Activated CD4-positive, alpha-beta T cell treated with anti-CD3 and anti-CD28 coated beads, Interleukin-2, amount 50 U/mL, for 16 hours (primary cell): ENCODE measurements at places on chromosomes 4 and X.

- no peak for DNase-seq
Observed at GRCh38 chr4:105622269-105622668, 69.8 kb downstream of the ARHGEF38 start.

DNA sequence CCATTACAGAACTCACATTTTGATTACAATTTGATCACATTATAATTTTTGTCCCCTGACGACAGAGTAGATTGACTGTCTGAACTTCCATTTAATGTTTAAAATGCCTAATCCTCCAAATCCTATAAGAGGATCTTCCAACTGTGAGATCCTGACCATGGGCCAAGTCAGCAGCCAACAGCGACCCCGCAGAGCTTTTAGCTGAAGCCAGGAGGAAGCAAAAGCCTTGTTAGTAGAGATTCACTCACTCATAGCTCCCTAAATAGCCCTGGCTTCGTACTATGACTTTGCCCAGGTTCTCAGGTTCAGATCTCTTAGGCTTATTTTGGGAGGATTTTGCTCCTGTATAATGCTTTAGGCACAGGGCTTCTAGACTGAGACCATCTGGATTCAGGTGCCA, 413.1 kb downstream of the NKX6-1 start:
- DNase-seq, result no peak

DNA sequence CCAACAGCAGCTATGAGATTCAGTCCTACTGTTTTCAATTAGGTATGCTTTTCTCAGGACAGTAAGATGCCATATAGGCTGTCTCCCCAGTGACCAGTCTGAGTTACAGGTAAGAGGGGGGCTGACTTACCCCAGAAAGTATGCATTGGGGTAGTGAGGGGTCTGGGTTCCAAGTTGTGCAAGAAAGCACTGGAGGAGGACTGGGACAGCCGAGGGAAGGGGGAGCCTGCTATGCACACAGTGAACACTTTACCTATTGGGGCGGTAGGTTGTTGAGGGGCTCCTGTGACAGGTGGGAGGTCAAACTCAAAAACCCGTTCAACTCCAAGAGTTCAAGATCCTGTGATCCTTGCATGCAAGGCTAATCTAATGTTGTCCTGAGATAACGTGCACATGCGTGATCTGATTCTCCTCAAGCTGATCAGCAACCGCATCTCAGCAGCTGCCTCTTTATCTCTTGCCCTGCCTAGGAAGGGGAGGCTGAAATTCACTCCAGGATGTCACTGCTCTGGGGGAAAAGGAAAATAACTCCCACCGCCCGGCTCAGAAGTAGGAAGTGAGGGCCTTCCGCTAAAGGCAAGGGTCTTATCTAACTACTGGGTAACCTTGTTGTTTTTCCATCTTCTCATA, 108.8 kb upstream of the KIT start:
- DNase-seq, result no peak

DNA sequence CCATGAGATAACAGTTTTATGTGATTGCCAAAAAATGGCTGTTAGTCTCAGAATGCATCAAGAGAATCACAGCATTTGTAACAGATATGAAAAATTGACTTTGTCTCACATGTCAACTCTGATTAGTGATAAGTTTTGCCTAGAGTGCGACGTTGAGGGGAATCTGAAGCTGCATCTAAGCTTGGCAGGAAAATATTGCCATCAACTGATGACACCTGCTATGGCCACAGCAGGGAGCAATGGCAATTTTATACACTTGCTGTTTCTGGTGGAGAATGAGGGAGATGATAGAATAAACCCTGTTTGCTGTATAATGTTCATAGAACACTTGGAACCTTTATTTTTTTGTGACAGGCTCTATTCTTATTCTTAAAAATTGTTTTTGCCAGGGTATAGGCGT, 205.4 kb upstream of the GNPDA2 start:
- DNase-seq, result no peak

DNA sequence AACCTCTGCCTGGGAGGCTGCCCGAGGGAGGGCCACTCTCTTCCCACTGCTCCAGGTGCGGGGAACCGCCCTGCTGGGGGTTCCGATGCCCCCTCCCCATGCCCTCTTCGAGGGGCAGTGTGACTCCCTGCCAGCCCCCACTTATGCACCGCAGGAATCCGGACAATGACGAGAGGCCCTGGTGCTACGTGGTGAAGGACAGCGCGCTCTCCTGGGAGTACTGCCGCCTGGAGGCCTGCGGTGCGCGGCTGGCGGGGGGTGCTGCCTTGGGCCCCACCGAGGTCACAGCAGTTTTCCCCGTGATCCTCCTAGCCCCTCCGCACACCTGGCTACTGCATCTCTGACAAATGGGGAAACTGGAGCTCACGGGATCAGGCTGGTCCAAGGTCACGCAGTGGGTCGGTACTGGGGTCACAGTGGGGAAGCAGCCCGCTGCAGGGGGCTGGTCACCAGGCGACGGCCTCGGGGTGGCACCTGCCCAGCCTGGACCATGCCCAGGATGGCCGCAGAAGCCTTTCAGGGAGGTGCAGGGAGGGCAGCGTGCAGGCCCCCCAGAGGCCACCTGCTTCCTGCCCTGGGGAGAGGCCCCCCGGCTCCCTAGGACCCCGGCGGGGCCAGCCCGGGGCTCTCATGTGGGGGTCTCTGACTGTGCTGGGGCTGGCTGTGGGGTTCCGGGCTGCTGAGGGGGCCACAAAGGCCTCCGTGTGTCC, 3.5 kb downstream of the HGFAC start:
- no peak for DNase-seq

DNA sequence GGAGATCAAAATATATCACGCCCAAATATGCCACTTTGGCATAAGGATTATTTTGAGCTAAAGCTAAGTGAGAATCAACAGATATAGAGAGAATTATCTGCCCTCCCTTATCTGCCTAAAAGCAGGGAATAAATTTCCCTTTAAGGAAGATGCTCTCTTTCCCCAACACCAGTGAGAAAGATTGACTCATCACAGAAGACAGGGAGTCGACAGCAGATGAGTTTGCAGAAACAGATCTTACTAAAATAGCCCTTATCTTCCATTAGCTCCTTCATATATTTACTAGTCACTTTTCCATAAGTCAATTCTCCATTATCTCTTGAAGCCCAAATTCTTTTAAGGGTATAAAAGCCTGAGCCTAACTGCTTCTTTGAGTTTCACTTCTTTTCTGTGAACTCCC, 156.6 kb downstream of the CAMK2D start:
- no peak for DNase-seq

DNA sequence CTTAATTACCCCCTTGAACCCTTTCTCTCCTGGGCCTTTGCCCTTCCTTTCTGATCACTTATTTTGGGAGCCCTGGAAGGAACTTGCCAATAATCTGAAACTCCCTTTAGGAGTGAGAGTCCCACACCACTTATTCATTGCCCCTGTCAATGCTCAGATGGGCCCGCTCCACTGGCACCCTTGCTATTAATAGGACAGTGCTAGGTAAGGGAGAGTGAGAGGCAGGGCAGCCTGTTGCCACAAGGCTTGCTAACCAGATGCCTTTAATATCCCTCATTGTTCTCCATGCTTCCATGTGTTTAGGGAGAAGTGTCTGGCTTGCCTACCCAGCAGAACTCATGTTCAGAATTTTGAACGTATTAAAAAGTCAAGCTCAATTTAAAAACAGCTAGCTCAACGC, 1.7 kb upstream of the NHS start:
- no peak for DNase-seq

DNA sequence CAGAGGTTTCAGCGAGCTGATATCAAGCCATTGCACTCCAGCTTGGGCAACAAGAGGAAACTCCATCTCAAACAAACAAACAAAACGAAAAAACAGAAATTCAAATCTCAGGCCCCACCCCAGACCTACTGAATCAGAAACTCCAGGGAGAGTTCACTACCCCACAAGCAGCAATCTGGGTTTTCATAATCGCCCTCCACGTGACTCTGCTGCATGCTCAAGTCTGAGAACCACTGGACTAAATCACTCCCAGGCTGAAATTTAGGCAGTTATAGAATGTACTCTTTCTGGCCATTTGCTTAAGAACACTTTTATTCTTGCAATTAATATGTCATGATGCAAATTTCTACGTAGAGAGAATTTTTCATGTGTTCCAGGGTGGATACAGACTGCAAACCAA, 287.3 kb downstream of the USP46 start:
- no peak for DNase-seq

DNA sequence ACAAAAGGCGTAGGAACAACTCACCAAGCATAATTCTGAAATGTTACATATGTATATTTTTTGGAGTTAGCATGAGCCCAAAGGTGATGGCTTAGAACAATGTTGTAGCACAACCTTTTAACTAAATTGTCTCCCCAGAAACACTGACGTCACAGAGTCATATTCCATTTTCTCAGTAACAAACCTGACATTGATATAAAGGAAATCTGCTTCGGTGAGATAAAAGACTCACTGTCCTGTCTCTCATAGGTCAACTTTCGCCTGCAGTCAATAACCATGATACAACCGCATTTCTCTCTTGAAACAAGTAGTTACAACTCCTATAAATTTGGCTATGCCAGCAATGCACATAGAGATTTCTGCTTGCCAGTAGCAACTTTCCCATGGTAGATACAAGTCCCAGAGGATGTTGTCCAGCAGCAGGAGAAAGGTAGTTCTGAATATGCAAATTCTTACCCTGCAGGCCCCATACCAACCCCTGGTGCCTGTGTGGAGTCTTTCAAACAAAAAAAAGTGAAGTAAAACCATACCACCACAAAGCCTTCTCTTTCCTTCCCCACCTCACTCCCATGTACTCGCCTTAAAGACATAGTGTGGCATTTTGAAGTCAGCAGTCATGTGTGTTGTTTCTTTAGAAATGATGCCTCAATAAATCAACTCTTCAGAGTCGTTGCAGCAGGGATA, 47.9 kb downstream of the MTM1 start:
- DNase-seq, result no peak

GRCh38 chr4:180372691-180373090, 1870.5 kb upstream of the TENM3 start:
- DNase-seq, result no peak

GRCh38 chrX:94721386-94721785, 1047.4 kb downstream of the FAM133A start:
- no peak for DNase-seq

DNA sequence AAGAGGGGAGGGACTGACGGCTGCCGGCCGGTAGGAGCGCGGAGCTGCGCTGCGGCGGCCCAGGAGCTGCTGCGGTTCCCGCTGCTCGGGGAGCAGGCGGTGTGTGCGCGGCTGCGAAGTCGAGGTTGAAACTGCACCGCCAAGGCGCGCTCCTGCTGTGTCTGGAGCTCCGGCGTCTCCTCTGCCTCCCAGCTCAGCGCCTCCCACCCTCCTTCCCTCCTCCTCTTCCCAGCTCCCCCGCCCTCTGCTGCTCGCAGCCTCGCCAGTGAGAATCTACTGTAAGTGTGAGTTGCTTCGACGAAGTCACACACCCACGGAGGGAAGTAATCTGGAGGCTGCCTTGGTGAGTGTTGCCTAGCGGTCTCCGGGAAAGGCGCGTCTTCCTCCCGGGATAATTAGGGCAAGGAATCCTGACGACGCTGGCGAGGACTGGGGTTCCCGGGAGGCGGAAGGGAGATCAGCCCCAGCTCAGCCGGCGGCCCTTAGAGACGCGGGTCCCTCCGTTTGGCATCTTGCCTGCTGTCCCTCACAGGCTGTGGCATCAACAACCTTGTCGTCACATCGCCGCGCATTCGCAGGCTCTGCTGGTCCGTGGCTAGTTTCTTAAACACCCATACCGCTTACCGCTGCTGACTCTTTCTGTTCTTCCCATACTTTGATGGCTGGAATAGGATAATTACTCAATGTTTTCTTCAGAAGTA, at the start of gene EPHA5:
Gene EPHA5, minus strand, starts transcription at position 159 of the 701 bp plus-strand sequence. CDS start 747 bp downstream, outside the sequence.
- DNase-seq, result peak; percentile 0

GRCh38 chr4:24260923-24261564, 323.3 kb downstream of the DHX15 start:
- no peak for DNase-seq

GRCh38 chr4:180377741-180378140, 1865.5 kb upstream of the TENM3 start:
- DNase-seq, result no peak

GRCh38 chrX:123749643-123750042, 16.8 kb upstream of the THOC2 start:
- no peak for DNase-seq

- no peak for DNase-seq
Observed at GRCh38 chr4:87565746-87566145, 36.6 kb upstream of the SPARCL1 start.

DNA sequence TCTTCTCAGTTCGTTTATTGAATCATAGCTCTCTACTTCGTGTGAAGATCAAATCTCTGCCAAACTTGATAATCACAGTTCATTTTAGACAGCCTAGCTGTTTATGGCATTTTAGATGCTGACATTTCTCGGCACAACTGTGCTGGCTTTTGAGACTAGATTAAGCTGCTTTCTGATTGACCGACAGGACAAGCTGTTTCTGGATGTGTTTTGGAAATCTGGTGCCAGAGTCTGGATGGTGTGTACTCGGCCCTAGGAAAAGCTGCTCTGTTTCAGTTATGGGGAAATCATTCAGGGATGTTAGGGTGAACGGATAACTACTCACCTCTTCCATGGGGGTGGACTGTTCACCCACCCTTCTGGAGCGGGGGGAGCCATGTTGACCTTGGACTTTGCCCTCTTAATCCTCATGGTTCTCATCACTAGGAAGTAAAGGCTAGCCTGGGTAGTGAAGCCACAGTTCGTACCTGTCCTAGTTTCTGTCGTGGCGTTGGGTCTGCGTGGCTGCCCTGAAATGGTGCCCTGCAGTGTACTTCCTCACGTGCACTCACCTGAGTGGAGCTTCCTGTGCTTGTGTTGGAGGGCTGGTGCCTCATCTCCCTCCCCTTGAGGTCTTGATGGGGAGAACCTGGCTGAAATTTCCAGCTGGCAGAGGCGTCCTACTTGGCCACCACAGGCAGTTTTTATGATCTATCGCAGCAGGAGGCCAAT, 13.7 kb upstream of the WDR1 start:
- no peak for DNase-seq

DNA sequence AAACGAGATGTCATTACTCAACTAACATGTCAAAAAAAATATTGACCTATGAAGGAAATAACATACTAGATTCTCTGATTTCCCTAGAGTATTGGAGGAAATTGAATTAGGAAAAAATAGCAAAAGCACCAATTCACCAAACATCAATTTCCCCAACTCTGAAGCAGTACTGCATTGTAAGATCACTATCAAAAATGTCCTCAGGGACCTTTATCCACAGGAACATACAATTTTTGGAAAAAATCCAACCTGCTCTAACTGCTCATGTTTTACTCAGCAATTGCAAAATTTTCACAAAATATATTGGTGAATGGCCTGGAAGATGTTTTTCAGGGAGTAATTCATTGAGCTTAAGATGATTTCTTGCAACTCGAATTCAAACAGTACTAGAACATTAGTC, 239.0 kb upstream of the GIMD1 start:
- DNase-seq, result no peak

DNA sequence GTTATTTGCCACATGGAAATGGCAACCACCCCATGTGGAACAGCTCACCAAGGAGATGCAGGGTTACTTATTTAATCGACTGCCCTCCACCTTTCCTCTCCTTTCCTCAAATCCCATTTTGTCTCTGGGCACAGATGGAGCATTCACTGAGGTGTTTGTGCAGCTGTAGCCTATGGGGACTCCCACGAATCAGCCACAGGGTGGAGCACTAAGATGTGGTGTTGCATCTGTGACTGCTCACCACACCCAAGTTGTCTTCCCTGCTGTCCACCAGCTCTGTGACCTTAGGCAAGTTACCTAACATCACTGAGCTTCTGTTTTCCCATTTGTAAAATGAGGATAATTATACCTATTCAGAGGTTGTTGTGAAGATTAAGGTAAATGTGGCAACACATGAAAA, 252.4 kb upstream of the CPEB2 start:
- DNase-seq, result peak; percentile 4

GRCh38 chr4:73718375-73719373, 21.7 kb upstream of the CXCL8 start:
- DNase-seq, result peak; percentile 66
